ENCODE measurements at places on chromosomes 13 and 19. TPM values are rescaled to one million over a fixed set of nuclear protein-coding genes. Genes with fewer than 3 reads are reported as not detected.

The ZNF726 gene
- total RNA-seq: 13.4 TPM

The CILP2 gene
- 0.24 TPM for total RNA-seq

The NLRP5 gene
- total RNA-seq: not detected

The HIF3A gene
- total RNA-seq: 28.6 TPM

The SIGLEC8 gene
- total RNA-seq: 1.0 TPM

The ZNF497 gene
- 4.8 TPM for total RNA-seq

The PRTN3 gene
- not detected for total RNA-seq

The ZNF540 gene
- 0.73 TPM for total RNA-seq

The ASF1B gene
- 3.4 TPM for total RNA-seq

The NLRP11 gene
- total RNA-seq: 0.26 TPM

The SLC10A2 gene
- total RNA-seq: 0.16 TPM

The DACH1 gene
- total RNA-seq: 2.3 TPM

The HSD17B14 gene
- total RNA-seq: 2.5 TPM

The ZNF155 gene
- total RNA-seq: 6.7 TPM

The FPR1 gene
- 0.72 TPM for total RNA-seq

The ZNF841 gene
- total RNA-seq: 33.7 TPM

The TRPM4 gene
- total RNA-seq: 50.8 TPM

The CYP2F1 gene
- total RNA-seq: not detected

The PSG2 gene
- total RNA-seq: 0.51 TPM

The ZNF100 gene
- total RNA-seq: 3.7 TPM

The MISP gene
- not detected for total RNA-seq

The ZSCAN1 gene
- total RNA-seq: not detected

The ZFP14 gene
- total RNA-seq: 1.5 TPM

The ZNF91 gene
- 180 TPM for total RNA-seq

The ATP12A gene
- total RNA-seq: 21.6 TPM

The OR7C1 gene
- 4.8 TPM for total RNA-seq

The SIX5 gene
- 14.0 TPM for total RNA-seq

The C13orf42 gene
- not detected for total RNA-seq

The ZNF529 gene
- total RNA-seq: 7.0 TPM

The LYPD5 gene
- total RNA-seq: 114 TPM

The PLPP2 gene
- total RNA-seq: 75.9 TPM

The CCL25 gene
- total RNA-seq: not detected

The RFPL4AL1 gene
- not detected for total RNA-seq

The ZNF555 gene
- 6.2 TPM for total RNA-seq

The TPGS1 gene
- total RNA-seq: 10.8 TPM

The ELSPBP1 gene
- total RNA-seq: not detected

The THAP8 gene
- total RNA-seq: 5.7 TPM

The UNC13A gene
- total RNA-seq: 0.16 TPM

The GIPC1 gene
- 85.8 TPM for total RNA-seq

The TDRD12 gene
- 3.7 TPM for total RNA-seq

The KBTBD6 gene
- 5.6 TPM for total RNA-seq

The IGFL2 gene
- 16.3 TPM for total RNA-seq

The CYP4F8 gene
- total RNA-seq: 18.7 TPM

The LRRC25 gene
- 0.59 TPM for total RNA-seq

The MEF2B gene
- 0.68 TPM for total RNA-seq

The F7 gene
- not detected for total RNA-seq

The ZNF606 gene
- 21.9 TPM for total RNA-seq

The RBM26 gene
- 28.4 TPM for total RNA-seq

The CATSPERD gene
- not detected for total RNA-seq

The ZNF575 gene
- total RNA-seq: 0.64 TPM

The PSENEN gene
- total RNA-seq: 57.2 TPM

The SCN1B gene
- 3.4 TPM for total RNA-seq

The ONECUT3 gene
- total RNA-seq: not detected

The POLD1 gene
- 19.7 TPM for total RNA-seq

All from suprapubic skin (tissue), 4 donors.